ENCODE measurements at places on chromosomes 12 and 14.

DNA sequence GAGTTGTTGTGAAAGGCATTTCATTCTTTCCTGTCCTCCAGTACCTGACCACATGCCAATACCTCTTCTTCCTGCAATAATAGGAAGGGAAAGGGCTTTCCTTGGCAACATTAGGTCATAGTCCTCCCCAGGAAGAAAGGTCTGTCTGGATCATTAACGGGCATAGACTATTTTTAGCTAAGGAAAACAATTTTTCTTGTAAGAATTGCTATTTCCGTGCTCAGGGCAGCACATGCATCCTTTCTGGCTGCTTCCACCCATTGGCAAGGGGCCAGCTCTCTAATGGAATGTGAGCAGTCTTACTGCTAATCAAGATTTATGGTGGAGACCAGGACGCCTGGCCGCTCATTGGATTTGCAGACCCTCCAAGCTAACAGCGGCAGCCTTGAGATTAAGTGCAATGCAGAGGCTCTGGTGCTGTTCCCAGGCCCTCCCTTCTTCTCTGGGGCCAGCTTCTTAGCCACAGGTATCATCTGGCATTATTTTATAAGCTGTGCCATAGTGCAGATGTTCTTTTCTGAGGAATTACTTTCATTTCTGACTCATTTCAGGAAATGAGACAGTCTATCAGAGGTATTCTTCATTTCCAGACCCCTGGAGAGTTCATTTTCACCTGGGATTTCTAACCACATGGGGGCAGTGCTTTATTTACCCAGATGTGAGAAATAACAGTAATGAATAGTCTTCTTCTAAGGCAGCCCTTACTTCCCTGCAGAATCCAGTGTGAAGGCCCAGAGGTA, 52.9 kb downstream of the ANO6 start:
- DNase-seq: no peak

DNA sequence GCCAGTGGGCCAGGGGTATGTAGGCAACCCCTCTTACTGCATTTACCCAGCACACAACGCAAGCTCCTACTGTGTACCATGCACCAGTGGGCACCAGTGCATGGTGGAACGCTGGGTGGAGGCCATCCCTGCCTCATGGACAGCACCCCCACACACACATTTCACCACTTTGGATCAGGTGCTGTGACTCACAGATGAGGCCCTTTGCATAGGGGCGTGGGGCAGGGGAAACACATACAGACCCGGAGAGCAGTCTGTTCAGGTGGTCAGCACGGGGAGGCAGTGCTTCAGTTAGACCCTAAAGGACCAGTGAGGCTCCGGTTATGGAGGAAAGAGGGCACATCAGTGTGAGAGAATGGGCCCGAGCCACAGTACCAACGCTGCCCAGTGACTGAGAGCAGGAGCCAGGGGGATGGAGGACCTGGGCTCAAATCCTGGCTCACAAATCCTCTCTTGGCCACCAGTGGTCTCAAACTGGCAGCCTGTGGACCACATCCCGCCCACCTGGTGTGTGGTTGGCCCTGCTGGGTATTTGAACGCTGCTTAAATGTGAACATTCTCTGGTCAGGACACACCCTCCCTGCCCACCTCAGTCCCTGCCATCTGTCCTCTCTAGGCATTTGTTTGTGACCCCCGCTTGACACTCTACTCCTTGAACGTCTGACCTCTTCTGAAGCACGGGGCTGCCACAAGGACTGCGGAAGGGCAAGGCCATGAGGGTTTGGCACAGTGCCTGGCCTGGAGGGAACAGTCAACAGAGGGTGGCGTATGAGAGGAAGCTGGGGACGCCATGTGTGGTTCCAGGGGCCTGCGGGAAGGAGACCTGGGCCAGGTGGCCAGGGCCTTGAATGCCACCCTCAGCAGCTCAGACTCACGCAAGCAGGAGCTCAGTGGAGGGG, 46.7 kb downstream of the FAM222A start:
- DNase-seq: no peak

- no peak for DNase-seq
Measured at GRCh38 chr12:98935847-98936246, 290.8 kb downstream of the APAF1 start.

- no peak for DNase-seq
Measured at GRCh38 chr12:83864054-83864453, 1048.5 kb downstream of the SLC6A15 start.

- DNase-seq: no peak
Measured at GRCh38 chr12:43736927-43737440, 21.6 kb downstream of the PUS7L start.

GRCh38 chr12:74204236-74204635, 333.4 kb upstream of the ATXN7L3B start:
- no peak for DNase-seq

- DNase-seq: no peak
Measured at GRCh38 chr12:98109266-98109665, 406.1 kb upstream of the TMPO start.

GRCh38 chr14:23538785-23539184, 12.8 kb downstream of the ZFHX2 start:
- no peak for DNase-seq

- no peak for DNase-seq
Measured at GRCh38 chr12:127192391-127192790, 1074.6 kb upstream of the TMEM132C start.

GRCh38 chr12:91974541-91975085, 171.0 kb downstream of the BTG1 start:
- no peak for DNase-seq

DNA sequence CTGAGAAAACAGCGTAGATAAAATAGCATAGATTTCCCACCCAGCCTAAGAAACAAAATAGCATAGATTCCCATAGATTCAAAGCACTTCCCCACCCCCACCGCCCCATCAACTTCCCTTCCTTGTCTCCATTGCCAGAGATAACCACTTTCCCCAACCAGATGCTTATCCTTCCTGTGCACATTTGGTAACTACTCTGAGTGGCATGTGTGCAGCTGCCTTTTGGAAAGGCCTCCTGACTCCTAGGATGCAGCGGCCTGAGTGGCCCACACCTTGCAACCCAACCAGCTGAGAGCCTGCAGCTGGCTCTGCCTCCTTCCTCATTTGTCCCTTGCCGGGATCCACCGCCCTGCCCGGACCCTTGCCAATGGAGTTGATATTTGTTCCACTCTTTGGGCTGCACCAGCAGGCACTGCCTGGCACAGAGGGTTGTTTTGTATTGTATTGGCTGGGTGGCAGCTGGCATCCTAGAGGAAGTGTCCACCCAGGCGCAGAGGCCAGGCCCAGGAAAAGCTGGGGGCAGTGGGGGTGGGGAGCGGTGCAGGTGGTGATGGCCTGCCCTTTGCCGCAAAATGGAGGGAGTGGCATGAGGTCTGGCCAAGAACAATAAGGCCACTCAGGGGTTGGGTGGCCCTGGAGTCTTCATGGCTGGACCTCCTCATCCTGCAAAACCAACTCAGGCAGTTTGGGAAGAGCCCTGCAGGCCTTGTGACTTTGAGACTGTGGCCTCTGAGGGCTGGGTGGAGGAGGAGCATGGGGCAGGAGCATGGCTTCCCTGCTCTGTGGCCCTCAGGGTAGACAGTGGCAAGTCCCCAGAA, 4.9 kb downstream of the SLC48A1 start:
- DNase-seq: no peak

DNA sequence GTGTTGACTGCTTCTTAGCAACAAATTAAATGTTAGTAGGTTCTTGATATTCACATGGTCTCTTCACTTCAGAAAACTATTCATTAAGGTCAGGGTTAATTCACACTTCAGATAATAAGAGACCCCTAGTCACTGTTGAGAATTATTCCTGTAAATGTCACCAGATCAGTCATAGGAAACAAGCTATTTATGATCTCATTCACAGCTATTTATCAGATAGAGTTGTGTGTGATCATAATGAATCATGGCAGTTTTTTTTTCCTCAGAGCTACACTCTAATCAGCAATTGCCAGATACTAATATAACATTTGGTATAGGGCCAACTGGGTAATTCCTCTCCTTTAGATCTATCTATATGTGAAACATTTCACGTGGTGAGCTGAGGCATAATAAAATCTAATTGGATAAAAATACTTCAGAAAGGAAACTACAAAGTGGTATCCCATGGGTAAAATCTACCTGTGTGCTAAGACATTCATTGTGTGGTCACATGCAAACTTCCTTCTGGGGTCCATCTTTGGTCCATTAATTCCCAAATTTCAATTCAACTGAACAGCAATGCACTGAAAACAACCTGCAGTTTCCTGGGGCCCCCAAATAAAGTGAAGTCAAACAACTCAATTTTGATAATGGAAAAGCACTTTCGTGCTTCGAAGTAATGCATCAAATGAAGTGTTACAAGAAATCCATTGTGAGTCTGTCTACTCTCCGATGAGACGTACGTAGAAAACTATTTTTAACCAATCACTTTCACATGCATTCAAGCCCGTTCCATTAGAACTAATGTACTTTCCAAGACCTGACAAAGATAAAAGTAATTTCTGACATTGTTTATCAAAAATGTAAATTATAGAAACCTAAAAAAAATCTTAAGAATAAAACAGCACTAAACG, 197.0 kb downstream of the ACSS3 start:
- DNase-seq: no peak

DNA sequence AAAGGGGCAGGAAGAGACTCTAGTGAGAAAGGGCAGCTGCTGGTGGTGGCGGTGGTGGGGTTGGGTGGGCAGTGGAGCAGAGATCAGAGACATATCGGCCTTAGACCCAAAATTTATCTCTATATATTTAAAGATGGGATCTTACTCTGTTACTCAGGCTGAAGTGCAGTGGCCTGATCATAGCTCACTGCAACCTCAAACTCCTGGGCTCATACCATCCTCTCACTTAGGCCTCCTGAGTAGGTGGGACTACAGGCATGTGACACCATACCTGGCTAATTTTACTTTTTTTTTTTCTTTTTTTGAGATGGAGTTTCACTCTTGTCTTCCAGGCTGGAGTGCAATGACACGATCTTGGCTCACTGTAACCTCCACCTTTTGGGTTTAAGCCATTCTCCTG, 18.6 kb upstream of the ITGA5 start:
- DNase-seq: no peak

- no peak for DNase-seq
Measured at GRCh38 chr14:56059054-56059453, 59.2 kb upstream of the PELI2 start.

GRCh38 chr14:104184506-104184905, 46.1 kb downstream of the KIF26A start:
- no peak for DNase-seq

- DNase-seq: no peak
Measured at GRCh38 chr14:56299306-56299984, 181.2 kb downstream of the PELI2 start.

DNA sequence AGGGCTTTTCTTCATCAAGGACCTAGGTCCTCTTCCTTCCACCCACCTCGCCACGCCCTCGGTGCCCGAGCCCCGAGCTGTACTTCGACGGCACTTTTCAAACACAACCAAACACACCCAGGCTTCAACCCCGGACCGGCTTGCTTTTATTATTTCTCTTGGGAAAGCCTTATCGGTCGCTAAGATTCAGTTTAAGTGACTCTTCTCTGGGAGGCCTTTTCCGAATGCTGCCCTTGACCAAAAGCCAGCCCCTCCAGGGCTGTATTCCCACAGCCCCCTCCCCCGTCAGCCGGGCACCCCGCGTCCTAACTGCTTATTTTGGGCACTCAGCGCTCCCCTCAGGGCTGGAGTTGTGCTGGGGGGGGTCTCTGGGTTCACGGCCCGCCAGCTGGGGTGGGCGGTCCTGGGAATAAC, 644 bp upstream of the PPP4R4 start:
- no peak for DNase-seq

GRCh38 chr12:107661830-107662229, 23.8 kb upstream of the PWP1 start:
- no peak for DNase-seq
